ENCODE measurements at places on chromosomes 4 and X.

DNA sequence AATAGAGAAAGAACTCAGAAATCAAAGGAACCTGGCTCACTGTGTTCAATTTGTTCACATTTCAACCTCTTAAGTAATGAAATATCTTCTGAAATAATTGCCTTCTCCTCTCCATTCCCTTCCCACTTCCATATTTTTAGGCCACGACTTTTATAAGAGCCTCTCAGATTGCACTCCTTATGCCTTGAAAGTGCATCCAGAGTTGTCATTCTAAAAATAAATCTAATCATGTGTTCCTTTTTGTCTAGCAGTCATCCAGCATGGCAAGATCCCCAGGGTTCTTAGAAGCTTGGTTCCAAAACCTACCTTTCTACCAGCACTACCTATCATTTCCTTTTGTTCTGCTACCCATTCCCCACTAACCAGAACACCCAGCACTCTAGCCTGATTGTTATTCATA is 42.4 kb upstream of the RPA4 start:
- DNase-seq: no peak

- no peak for DNase-seq
Measured at GRCh38 chr4:157564218-157564617, 343.7 kb downstream of the GRIA2 start.

DNA sequence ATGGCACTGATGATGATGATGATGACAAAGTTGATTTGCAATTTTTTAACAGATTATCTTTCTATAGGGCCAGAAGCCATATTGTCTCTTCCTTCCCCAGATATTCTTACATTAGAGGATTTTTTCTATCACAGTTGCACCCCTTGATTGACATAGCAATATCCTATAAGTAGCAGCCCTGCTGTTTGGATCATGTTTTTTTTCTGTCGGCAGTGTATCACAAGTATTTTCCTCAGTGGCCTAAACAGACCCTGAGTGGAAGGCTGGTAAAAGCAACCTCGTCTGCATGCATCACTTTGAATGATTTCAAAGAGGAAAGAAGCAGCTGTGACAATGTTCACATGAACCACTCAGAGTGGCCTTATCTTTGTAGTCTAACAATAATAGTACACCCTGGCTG is 41.0 kb downstream of the FAT4 start:
- DNase-seq: no peak

GRCh38 chr4:8041172-8041571 is 101.5 kb upstream of the AFAP1 start:
- no peak for DNase-seq

- no peak for DNase-seq
Measured at GRCh38 chr4:2359591-2360395, 58.7 kb downstream of the ZFYVE28 start.

DNA sequence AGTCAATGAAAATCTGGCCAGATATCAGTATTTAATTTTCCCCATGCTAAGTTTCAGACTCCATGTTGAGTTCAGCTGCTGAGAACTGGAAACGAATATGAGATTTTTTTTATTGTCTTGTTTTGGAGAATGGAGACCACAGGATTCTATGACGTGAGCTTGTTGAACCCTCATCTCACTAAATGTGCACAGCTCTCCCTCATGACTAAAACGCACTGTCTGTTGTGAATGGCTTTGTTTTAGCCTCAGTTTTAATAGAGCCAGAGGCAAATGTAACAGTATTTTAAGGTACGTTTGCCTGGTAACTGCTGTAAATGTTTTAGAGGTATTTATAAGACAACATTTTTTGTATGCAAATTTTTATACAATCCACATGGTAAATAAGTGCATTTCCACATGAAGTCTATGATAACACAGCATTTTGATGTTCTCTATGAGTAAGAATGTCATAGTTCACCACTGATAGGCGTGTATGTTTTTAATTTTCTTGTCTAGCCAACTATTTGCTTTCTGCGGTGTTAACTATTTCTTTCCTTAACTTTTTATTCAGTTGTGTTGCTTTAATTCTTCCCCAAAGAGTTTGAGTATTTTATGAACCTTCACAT is 1159.3 kb upstream of the TENM3 start:
- peak; percentile 6 for DNase-seq

- no peak for DNase-seq
Measured at GRCh38 chrX:100652266-100652665, 8.3 kb downstream of the SRPX2 start.

DNA sequence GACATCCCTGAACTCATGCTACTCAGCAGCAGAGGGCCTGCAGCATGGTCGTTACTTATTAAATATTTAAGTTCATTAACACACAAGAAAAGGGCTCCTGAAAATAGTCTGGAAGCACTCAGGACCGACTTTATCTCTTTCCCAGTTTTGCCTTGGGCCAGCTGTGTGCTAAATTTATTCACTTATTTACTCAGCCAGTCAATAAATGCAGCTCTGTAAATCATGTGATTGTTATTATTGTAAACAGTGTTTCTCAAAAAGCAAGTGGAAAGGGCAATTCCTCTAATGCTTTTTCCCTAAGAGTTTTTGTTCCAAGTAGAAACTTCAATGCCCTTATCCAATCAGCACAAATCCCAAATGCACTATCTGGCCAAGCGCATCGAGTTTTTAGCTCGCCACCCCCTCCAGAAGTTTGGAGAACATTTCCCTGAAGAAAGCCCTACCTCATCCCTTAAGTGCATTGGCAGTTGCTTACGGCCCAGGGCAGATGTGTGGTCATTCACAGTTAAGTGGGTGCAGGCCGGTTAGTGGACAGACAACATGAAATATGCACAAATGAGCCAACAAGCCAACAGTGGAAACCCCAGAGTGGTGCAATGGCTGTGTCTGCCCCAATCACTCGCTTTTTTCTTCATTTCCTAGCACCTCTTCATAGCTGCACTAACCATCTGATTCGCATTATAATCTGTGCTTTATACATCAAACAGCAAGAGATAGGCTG is 125.8 kb downstream of the SMIM20 start:
- peak; percentile 88 for DNase-seq

GRCh38 chrX:39773923-39774773 is 323.6 kb downstream of the BCOR start:
- no peak for DNase-seq

DNA sequence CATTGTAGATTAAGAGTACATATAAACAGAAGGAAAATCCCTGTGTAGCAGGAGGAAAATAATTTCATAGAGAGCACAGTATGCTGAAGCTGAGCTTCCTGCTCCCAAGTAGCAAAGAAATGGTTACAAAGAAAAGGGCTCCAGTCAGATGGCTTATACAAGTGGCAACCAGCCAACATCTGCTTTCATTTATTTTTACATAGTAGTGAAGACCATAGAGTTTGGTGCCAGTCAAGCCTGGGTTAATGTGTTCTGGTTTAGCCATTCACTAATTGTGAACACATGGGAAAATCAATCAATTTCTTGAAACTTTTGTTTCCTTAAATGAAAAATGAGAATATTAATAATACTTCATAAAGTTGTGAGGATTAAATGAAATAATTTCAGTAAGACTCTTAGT is 111.3 kb upstream of the ELOVL6 start:
- peak; percentile 65 for DNase-seq

- no peak for DNase-seq
Measured at GRCh38 chr4:24777536-24778463, 17.6 kb upstream of the SOD3 start.

DNA sequence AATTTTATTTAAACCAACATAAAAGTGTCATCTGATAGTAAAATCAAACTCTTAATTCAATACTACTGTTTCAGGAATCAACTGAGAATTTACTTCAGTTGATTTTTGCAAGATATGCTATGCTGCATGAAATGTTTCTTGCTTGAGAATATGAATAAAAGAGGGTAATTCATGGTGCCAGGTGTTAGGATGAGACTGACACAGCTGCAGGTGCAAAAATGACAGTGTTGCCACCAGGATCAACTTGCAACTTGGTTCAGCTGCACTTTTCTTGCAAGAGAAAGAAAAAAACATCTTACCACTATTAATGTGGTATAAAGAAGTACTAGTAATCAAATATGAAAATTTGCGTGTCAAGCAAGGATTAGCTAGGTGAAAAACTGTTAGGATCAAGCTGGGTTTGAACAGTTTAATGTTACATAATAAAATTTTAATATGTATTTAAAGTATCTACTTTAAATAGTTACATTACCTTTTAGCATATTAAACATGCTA is 49.7 kb downstream of the CHIC2 start:
- DNase-seq: no peak

DNA sequence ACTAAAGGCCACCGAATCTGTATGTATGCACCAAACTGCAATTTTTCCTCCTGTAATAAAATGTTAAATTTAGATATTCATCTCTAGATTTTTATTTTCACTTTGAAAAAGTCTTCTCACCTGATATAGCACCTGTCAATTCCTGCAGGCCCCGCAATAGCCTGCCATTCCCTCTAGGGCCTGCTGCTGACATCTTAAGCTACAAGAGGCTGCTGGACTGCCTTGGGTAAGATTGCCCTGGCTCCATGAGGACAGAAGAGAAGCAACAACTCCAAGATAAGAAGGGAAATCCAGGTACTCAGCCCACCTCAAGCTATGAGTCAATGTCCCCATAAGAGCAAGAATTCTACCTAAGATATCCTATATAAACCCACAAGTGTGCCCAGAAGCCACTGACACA is 230.2 kb upstream of the AGTR2 start:
- no peak for DNase-seq

- no peak for DNase-seq
Measured at GRCh38 chr4:165077034-165077578, 23.4 kb downstream of the TRIM75 start.

DNA sequence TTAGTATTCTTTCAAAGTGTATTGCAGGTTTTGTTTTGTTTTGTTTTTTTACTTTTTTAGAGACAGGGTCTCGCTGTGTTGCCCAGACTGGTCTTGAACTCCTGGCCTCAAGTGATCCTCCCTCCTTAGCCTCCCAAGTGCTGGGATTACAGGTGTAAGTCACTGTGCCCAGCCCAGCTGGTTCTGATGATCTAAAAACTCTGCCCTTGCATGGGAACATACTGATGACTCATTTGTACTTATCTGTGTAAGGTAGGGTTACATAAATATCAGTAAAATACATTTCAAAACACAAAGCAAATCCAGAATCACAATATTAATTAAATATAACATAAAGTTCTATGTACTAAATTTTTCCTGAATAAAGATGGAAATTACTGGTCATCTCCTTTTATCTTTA is 7.4 kb upstream of the SLC9B1 start:
- DNase-seq: no peak

- no peak for DNase-seq
Measured at GRCh38 chr4:42531341-42532030, 125.4 kb downstream of the ATP8A1 start.

DNA sequence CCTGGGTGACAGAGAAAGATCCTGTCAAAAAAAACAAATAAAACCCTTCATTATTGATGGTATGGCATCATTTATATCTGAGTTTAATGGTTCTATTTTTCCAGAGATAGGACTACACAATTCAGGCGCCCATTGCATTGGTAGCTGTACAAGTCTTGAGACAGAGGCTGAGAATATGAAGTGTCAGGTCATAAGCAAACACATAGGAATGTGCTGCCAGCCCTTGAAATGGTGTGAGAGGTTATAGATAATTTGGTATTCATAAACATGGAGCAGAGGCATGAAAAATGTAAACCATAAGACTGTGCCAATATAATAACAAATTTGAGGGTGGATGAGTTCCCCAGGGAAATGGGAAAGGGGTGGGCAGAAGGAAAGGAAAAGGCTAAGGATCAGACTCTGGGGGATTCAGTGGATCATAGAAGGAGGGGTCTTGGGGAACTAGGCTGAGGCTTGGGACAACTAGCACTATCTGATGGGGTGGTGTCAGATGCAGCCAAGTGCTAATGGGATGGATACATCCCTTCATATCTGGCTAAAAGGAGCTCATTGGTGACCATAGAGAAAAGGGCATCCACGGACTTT is 50.8 kb downstream of the MAOA start:
- peak; percentile 3 for DNase-seq

GRCh38 chrX:71302461-71303213 is 1.1 kb downstream of the ITGB1BP2 start:
- DNase-seq: no peak

DNA sequence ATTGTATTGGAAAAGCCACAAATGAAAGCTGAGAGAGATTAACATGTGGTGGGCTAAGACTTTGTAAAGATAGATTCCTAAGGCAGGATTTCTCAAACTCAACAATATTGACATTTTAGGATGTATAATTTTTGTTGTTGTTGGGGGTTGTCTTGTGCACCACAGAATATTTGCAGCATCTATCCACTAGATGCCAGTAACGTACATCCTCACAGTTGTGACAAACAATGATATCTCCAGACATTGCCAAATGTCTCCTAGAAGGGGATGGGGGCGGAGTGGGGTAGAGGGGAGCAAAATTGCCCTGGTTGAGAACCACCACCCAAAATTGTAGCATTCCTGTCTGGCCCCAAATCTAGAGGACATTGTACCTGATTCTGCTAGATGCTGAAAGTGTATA is 14.7 kb upstream of the CBR4 start:
- peak; percentile 54 for DNase-seq

Measured in AG10803 (cell line).